Fibroblast of skin of left quadriceps (primary cell): ENCODE measurements at places on chromosomes 6 and 20.
A peak's percentile ranks its signal among the peaks of the same experiment; 100 is the strongest.

DNA sequence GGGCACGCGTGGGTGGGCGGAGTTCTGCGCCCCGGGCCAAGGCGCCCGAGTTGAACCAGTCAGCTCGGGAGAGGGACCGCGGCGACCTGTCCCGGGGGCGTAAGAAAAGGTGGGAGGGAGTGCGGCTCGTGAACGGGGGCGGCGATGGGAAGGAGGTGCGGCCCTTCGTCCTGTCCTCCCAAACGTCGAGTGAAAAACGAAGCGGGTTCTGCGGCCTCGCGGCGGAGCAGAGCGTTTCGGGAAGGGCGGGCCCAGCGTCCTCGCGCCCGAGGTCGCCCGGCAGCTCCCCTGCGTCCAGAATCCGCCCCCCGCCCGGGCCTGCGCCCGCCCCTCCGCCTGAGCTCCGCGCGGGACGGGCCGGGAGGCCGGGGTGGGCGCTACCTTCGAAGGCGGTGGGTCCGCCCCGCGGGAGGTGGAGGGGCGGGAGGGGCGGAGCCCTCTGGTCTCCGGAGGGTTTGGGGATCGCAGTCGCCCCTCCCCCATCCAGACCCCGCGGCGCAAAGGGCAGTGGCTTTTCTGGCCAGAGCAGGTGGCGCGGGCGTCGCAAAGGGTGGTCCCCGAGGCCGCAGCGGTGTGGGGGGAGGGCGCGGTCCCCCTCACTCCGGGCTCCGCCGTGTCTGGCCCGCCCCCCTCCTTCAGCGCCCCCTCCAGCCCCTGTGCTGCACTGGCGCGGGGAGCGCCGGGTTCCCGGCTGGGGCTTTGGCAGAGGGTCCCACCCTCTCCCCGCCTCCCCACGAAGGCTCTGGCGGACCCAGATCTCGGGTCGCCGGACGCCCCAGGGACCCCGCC lies 838 bp downstream of the STMN3 start:
- DNase-seq, result no peak

DNA sequence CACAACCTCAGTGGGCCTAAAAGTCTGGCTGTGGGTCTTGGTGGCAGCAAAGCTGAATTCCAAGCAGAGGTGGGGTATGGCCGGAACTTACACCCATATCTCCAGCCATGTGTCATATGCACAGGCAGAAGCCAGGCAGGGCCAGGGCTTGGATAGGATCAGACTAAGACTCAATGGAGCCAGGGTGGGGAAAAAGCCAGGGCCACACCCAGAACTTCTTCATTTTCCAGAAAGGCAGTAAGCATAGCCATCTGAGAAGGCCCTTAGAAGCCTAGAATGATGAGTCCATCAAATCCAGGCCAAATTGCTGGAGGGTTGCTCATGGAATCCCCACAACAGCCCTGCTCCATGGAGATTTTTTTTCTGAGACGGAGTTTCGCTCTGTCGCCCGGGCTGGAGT lies 116.2 kb upstream of the SRSF6 start:
- DNase-seq, result no peak

GRCh38 chr6:151092591-151092990 lies 147.2 kb upstream of the AKAP12 start:
- DNase-seq, result no peak

DNA sequence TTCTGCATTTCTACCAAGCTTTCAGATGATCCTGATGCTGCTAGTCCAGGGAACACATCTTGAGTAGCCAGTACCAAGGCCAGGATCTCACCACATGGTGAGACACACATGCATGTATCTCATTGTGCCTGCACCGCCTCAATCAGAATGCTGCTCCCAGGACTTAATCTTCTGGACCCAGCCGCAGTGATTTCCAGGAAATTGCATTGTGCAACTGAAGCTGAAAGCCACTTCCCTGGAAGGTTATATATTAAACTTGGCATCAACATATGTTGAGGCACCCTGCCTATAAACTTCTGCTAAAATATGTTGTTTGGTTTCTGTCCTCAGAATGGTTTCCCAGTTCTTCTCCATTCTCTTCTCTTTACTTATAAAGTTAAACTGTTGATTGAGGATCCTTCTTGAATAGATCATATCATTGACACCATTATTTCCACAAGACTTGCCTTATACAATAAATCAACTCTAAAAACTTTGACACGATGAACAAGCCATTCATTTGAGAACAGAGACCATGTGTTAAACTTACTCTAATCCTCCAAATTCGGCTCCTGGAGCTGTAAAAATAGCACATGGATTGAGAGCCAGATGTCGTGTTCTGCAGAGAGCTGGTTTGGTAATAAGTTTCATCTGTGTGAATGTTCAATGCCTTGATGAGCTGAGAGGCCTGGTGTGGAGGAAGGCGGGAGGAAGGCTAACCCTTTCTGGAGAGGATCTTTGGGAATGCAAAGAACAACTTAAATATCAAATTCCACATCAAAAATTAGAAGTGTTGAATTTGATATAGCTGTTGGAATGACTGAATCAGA lies 65.0 kb upstream of the PCSK2 start:
- DNase-seq, result peak; percentile 96

- DNase-seq, result no peak
Observed at GRCh38 chr6:131132360-131132759, 2.9 kb upstream of the AKAP7 start.

DNA sequence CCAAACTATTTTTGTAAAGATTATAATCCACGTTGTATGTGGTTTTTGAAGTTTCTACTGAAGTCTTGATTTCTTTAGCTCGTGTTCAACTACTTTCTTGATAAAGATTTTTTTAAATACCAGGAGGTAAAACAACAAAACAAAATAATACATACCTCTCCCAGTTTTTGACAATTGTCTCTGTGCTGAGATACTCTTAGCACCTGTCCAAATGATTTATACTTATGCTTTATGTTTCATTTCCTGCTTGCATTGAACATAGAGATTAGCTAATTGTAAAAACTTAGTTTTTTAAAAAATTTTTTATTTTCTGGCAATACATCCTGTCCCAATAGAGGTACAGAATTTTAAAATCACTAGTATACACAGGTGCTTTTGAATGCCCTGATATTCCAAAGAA lies 506.9 kb upstream of the ADGRB3 start:
- no peak for DNase-seq

DNA sequence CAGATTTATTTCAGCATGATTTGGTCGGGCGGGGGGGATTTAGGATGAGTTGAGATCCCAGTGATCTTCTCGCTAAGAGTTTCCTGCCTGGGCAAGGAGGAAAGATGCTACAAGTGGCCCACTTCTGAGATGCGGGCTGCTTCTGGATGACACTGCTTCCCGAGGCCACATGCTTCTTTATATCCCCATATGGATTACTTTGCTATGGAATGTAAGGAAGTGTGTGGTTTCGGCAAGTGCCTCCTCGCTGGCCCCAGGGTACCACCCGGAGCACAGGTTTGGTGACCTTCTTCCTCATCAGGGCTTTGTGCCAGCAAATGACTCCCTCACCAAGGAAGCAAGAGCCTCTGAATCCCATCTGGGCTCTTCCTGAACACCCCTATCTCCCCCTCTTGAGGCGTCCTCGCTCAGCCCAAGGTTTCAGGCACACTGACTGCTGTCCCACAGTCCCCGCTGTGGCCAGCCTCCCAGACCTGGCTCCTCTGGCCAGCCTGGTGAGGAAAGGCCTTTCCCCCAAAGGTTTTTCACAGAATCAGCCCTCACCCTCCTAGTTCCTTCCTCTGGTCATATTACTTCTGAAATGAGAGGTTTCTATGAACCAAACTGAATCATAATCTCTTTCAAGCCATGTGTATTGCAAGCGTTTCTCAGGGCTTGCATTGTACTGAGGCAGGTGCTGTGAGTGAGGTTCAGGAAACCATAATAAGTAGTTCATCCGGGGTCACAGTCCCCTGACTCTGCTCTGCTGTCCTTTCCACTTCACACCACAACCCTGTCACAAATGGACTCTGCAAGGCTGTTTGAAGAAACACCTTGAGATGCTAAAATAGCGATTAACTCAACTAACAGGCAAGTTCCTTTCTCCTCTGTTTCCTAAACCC lies 41.7 kb upstream of the IL17A start:
- no peak for DNase-seq

DNA sequence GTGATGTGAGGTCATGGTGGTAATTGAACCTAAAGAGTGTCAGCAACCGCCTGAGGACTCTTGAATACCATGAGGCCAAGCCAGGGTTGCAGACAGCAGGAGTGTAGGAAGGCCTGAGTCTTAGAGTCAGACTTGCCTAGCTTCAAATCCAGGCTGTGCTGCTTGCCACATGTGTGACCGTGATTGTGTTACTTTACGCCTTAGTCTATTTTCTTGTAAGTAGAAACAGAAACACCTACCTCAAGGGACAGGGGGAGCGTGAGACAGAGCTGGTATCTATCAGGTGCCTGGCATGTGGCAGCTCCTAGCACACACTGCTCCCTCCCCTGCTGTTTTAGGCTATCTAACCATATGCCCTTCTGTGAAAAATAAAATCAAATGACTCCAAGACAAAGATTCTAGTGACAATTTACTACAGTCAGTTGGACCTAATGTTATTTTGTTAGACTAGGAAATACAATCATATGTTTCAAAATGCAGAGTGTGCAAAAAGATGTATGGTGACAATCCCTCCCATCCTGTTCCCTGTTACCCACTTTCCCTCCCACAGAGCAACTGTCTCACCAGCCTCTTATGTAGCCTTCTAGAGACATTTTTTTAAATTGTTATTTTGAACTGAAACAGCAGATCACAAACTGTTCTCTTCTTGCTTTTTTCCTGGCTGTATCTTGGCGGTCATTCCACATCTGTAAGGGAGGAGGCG lies 21.7 kb downstream of the TAF8 start:
- DNase-seq, result no peak

DNA sequence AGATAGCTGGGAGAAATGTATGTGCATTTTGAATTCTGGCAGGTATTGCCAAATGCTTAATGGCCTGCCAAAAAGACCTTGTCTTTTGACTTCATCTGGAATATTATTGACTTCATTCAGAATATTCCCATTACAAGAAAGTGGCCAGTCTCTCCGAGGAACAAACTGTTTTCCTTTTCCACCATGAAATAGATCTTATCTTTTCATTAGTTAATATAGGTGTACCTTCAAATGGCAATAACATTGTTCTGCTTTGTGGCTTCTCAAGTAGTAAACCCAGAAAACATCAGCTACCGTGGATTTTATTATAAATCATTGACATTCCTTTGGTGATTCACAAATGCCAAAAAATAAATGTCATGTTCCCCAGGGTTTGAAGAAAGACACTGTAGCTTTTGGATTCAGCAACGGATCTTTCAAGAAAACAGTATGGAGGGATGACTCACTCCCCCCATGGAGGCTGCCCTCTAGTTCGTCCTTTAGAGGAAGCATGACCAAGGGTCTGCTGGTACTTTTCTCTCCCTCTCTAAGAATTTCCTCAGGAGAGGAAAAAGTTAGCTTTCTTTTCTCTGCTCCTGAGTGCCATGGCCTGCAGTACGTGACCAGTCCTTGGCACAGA lies 1.1 kb upstream of the RNF182 start:
- DNase-seq, result peak; percentile 64

GRCh38 chr20:42483730-42484303 lies 705.9 kb downstream of the PTPRT start:
- no peak for DNase-seq

DNA sequence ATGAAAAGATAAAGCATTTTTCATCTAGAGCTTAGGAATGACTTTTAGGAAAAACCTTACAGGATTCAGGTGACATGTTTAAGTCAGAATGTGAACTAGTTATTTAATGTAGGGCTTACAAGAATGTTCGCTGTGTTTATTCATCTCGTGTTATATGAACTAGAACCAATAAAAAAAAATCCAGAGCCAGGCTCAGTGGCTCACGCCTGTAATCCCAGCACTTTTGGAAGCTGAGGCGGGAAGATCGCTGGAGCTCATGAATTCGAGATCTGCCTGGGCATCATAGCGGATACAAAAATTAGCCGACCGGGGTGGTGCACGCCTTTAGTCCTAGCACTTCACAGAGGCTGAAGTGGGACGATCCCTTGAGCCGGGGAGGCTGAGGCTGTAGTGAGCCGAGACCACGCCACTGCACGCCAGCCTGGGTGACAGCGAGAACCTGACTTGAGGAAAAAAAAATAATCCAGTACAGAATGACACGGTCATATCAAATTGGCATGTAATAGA lies 46.3 kb downstream of the OR2B2 start:
- DNase-seq, result no peak

GRCh38 chr6:96116674-96117073 lies 100.9 kb downstream of the FUT9 start:
- no peak for DNase-seq
